ENCODE measurements at places on chromosomes 3 and 15. TPM values are rescaled to one million over a fixed set of nuclear protein-coding genes. Genes with fewer than 3 reads are reported as not detected.

The TTLL3 gene
- 45.7 TPM for total RNA-seq

The SRGAP3 gene
- total RNA-seq: 197 TPM

The TTC23 gene
- total RNA-seq: 7.8 TPM

DNA sequence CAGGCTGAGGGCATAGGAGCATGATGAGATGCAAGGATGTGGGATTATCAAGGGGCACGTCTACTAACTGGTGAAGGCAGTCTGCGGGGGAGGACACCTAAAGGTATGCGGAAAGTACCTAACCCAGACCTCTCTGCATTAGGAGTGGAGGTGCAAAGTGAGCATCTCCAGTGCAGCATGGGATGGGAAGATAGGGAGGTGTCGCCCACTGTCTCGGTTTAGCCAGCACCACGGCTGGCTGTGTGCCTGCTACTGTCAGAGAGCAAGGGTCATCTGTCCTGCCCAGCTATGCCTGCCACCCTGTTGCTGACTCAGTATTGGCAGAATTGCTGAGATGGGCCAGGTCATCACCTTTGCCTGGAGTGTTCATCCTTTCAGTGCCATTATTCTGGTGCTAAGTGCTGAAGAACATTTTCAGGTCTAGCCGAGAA lies 40.1 kb downstream of the OXNAD1 start:
- DNase-seq: no peak

The ZPLD1 gene
- total RNA-seq: not detected

The ZNF639 gene
- 34.2 TPM for total RNA-seq

DNA sequence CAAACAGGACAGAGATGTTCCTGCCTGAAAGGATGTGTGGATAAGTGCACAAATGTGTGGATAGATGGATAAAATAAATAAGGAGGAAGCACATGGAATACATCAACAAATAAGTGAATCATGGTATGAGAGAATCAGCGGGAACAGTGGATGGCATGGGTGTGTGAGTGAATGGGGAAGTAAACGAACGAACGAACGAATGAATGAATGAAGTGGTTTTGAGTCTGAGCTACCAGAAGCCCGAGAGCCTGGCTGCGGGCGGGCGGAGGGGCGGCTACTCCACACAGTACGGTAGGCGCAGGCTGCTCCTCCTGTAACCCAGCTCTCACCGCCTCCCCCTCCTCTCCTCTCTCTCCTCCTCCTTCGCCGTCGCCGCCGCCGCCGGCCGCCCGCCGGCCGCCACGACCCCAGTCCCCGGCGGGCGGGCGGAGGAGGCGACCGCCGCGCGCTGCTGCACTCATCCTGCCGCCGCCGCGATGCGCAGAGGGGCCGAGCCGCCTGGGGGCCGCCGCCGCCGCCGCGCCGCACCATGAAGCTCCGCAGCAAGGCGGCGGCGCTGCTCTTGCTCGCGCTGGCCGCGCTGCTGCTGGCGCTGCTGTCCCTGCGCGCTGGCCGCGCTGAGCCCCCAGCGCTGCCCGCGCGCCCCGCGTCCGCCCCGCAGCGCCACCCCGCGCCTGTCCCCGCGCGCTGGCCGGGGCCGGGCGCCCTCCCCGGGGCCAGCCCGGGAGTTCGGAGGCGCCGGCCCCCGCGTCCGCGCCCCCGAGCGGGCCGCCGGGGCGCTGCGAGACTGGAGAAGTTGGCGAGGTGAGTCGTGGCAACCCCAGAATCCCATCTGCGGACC lies at the start of gene GXYLT2:
TSS of gene GXYLT2 (plus strand) at position 342 of the 841 bp plus-strand sequence. CDS start at position 530, 188 bp downstream.
- peak; percentile 85 for DNase-seq

- no peak for DNase-seq
These were observed 81.6 kb upstream of the MDFIC2 start for GRCh38 chr3:70393881-70394612.

The POLQ gene
- total RNA-seq: 2.4 TPM

GRCh38 chr3:31384117-31384516 lies 148.6 kb upstream of the STT3B start:
- DNase-seq: no peak

GRCh38 chr3:145259166-145259880 lies 901.7 kb downstream of the PLOD2 start:
- no peak for DNase-seq

DNA sequence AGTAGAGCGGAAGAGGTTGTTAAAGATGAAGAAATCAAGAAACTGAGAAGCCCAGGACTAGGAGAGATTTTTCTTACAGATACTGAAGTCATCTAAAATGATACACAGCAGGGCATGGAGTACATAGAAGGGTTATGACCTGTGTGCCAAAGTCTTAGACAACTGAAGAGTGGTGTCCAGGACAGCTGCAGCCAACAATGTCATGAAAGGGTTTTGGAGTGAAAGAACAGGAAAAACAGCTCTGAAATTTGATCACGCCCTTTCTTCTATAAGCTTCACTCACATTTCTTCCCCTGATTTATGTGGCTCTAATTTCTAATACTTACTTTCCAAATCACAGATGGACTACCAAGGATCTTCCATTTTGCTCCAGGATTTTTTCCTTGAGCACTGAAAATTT lies 3.0 kb downstream of the CFAP20DC start:
- DNase-seq: no peak

The CEMIP gene
- total RNA-seq: 0.25 TPM

DNA sequence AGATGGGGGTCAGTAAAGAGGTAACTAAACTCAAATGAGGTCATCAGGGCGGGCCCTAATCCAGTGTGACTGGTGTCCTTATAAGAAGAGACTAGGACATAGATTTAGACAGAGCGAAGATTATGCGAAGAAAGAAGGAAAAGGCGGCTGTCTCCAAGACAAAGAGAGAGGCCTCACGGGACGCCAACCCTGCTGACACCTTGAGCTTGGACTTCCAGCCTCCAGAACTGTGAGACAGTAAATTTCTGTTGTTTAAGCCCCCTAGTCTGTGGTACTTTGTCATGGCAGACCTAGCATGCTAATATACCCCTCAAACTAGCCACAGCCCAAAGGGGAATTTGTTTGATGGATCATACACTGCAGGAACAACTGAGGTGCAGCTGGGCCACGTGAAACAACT lies 183.0 kb downstream of the ABHD5 start:
- no peak for DNase-seq

The CLSTN2 gene
- total RNA-seq: 3.1 TPM

The MYO5C gene
- total RNA-seq: 0.66 TPM

DNA sequence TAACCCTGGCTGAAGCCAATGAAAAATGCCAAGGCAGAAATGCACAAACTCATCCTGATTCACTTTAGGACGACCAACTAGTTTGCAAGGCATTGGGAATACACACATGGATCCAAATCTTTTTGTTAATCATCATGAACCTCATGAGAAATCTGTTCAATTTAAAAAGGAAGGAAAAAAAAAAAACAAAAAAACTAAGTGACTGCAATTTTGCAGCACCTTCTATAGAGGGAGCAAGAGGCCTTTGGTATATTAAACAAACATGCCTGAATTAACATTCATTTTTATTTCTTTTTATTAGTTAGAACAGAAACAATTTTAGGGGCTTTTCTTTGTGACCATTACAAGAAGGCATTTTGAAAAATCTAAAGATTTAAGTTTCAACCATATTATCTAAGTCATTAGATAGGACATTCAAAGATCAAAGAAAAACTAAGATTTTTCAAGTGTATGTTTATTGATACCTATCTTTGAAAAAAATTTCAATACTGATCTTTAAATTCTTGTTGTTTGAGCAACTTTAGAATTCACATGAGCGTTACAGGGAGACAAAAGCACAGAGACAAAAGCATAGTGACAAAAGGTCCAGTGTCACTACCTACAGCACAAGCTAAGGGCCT lies 182.4 kb downstream of the CBLB start:
- DNase-seq: no peak

- no peak for DNase-seq
These were observed 51.0 kb downstream of the EOMES start for GRCh38 chr3:27671101-27671500.

The DAPK2 gene
- total RNA-seq: 2.6 TPM

GRCh38 chr15:81111510-81112470 lies 22.3 kb upstream of the CFAP161 start:
- DNase-seq: no peak

DNA sequence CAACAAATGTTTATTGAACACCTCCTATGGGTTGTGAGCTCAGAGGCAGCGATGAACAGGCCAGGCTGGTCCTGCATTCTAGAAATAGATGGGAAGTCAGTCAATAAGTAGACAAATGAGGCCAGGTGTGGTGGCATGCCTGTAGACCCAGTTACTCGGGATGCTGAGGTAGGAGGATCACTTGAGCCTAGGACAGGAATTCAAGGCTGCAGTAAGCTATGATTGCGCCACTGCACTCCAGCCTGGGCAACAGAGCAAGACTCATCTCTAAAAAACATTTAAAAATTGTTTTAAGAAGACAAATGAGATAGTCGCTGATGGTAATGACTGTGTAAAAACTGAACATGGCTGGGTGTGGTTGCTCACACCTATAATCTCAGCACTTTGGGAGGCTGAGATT lies 4.4 kb upstream of the RHO start:
- no peak for DNase-seq

GRCh38 chr3:68483041-68483440 lies 449.3 kb downstream of the TAFA4 start:
- no peak for DNase-seq

The PLD1 gene
- total RNA-seq: 0.61 TPM

The ATP13A5 gene
- not detected for total RNA-seq

- peak; percentile 26 for DNase-seq
These were observed 182.6 kb downstream of the TP63 start for GRCh38 chr3:189813647-189814240.

DNA sequence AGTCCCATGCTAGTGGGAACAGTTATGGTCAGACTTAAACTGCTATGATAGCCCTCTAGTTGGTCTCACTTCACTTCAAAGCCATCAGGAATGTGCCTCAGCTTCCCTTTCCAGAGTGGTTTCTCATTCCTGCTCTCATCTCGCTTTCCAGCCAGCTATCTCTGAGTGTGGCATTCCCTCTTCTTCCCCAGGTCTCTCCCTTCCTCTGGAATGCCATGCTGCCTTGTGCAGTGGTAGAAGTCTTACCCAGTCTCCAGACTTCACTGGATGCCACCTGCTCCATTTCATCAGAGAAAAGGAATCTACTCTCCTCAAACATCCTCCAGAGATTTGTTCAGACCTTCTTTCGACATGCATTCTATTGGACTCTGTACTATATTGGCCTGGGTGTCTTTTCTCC lies 83.0 kb downstream of the AGBL1 start:
- no peak for DNase-seq

The NUSAP1 gene
- total RNA-seq: 19.3 TPM

- no peak for DNase-seq
These were observed 47.4 kb upstream of the SEC22A start for GRCh38 chr3:123154020-123154985.

The XYLB gene
- total RNA-seq: 2.6 TPM

The ESYT3 gene
- total RNA-seq: not detected

GRCh38 chr3:169812332-169813235 lies at the start of the genes LRRC34 and LRRIQ4:
Gene LRRC34, minus strand, starts transcription at chr3:169812904. Its CDS starts 356 bp downstream, at chr3:169812548.
Gene LRRIQ4, plus strand, starts transcription at chr3:169812870. Its CDS starts 9,052 bp downstream, at chr3:169821922.
- peak; percentile 90 for DNase-seq

- DNase-seq: no peak
These were observed 1.7 kb upstream of the POC1A start for GRCh38 chr3:52155912-52156311.

The FBXO40 gene
- total RNA-seq: not detected

DNA sequence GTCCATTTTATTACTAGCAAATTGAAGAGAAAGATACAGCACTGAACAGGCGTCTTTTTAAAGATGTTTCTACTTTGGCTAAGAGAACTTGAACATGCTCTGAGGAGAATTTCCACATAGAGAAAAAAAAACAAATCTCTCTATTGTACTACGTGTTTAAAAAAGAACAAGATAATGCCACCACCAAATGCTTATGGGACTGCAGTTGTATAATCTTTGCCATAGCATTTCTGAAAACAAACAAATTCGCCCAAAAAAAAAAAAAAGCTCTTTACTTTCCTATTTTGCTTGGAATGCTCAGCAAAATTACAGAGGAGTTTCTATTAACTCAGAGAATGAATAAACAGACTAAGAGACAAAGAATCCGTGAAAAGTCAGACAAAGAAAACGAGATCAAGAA lies 114.2 kb downstream of the CNTN3 start:
- DNase-seq: no peak

The OTOL1 gene
- not detected for total RNA-seq

The HRG gene
- not detected for total RNA-seq

The CNTN6 gene
- 23.2 TPM for total RNA-seq

- DNase-seq: no peak
These were observed 28.4 kb downstream of the ADCY5 start for GRCh38 chr3:123420416-123420968.

The TAGLN3 gene
- 819 TPM for total RNA-seq

The NME9 gene
- 0.47 TPM for total RNA-seq

- DNase-seq: no peak
These were observed 627 bp downstream of the ACAD11 start for GRCh38 chr3:132659000-132659364.

DNA sequence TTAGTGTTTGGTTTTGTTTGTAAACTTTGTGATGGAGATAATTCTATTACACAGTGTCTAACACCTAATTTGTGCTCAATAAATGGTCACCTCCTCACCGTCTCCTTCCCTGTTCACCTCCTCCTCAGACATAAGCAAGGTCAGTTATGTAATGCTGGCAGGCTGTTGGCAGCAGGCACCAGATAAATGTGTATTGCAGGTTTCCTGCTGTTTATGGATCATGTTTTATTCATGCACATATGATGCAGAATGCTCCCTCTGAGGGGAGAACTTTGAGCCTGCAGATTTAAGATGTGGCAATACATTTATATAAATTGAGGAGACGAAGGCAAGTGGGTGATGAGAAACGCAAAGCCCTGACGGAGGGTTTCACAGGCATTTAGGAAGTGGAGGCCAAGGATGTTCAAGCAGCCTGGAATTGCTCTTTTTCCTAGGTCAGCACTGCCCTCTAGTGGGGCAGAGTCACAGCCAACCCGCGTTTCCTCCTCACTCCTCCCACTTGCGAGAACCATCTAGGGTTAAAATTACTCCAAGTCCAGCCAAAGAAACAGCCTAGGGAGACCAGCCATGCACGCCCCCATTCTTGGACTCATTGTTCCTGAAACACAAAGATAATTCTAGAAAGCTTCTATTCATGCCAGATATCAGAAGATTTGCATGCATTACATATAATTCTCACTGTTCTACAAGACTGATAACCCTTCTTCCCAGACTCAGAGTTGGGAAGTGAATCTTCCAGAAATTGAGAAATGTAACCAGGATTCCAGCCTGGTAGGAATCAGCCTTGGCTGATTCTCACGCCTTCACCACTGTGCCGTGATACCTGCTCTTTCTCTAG lies 228.7 kb downstream of the SLCO3A1 start:
- peak; percentile 82 for DNase-seq

- DNase-seq: no peak
These were observed 384.2 kb downstream of the CGGBP1 start for GRCh38 chr3:87674397-87675161.

Data from glutamatergic neuron (in vitro differentiated cells).